T-cell (primary cell): ENCODE measurements at places on chromosomes 16 and 17.

DNA sequence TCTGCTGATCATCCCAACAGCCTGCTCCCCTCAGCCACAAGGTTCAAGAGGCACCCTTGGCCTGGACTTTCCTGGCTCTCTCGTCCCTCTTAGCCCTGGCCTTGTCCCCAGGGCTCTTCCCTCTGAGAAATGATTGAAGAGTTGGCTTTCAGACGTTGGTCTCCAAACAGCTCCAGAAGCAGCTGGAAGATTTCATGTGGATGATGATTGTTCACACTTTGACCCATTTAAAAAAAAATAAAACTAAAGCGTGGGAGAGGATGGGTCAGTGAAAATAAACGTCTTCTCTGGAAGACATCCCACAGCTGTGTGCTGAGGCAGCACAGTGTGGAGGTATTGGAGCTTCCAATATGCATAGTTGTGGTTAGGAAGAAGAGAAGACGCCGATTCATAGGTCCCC, 54.7 kb upstream of the CDH11 start:
- no peak for DNase-seq

- DNase-seq, result no peak
These were observed 184.5 kb downstream of the CCT6B start for GRCh38 chr17:34776456-34777443.

- no peak for DNase-seq
These were observed 10.9 kb downstream of the MAF start for GRCh38 chr16:79589601-79590102.

DNA sequence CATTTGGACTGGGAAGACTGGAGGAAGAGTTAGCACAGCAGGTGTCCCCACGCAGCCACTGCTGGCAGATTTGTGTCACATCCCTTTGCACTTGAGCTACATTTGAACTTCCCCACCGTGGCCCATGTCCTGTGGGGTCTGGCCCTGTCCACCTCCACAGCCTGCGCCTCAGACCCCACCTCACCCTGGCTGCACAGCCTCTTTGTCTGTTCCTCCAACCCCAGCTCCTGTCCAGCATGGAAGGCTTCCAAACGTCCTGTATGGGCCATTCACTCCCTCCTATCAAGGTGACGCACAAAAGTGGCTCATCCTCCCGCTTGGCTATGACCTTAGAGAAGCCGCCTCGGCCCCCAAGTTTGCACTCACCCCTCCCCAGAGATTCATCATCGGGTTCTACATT, 200.6 kb downstream of the FOXL1 start:
- DNase-seq, result no peak

DNA sequence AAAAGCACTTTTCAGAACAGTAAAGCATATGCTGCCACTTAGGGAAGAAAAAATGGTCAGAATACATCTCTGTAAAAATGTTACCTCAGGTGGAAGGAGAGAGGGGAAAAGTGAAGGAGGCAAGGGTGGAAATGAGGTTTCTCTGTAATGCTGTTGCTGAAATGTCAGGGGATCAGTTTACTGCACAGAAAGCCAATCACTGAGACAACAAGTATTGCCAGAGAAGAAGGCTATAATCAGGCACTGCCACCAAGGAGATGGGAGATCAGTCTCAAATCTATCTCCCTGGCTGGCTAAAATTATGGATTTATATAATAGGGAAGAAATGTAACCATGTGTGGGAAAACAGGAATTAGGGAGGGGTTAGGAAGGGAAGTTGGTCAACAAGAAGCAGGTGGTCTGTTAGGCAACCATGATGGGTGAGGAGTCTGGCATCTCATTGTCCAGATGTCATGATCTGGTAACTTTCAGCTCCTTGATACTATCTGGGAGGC, 27.7 kb upstream of the GUCY2D start:
- DNase-seq, result no peak

DNA sequence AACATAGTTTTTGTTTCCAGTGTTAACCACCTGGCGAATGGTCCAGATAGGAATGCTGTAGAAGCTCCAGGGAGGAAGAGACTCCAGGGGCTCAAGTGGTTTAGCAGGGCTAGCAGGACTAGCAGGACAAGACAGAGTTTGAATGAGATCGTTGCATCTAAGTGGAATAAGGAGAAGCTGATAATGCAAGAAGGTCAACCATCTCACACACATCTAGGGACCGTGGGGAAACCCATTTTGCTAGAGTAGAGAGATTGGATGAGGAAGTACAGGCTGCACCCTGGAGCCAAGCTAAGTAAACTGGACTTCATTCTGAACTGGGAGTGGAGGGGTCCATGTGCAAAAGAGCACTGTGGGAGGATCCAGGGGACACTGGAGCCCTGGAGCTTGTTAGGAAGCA, 86.1 kb upstream of the HSBP1 start:
- DNase-seq, result no peak

DNA sequence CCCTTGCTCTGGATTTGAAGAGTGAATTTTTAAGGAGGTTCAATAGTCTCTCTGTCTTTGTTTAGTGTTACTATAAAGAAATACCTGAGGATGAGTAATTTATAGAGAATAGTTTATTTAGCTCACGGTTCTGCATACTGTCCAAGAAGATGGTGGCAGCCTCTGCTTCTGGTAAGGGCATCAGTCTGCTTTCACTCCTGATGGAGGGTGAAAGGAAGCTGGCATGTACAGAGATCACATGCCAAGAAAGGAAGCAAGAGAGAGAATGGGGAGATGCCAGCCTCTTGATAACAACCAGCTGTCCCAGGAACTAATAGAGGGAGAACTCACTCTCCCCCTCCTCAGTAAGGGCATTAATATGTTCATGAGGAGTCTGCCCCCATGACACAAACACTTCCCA, 917.5 kb upstream of the GOT2 start:
- DNase-seq, result no peak

GRCh38 chr17:78939615-78940014, 14.4 kb upstream of the TIMP2 start:
- DNase-seq, result no peak

- no peak for DNase-seq
These were observed 1.4 kb upstream of the PRDM7 start for GRCh38 chr16:90078579-90078895.

DNA sequence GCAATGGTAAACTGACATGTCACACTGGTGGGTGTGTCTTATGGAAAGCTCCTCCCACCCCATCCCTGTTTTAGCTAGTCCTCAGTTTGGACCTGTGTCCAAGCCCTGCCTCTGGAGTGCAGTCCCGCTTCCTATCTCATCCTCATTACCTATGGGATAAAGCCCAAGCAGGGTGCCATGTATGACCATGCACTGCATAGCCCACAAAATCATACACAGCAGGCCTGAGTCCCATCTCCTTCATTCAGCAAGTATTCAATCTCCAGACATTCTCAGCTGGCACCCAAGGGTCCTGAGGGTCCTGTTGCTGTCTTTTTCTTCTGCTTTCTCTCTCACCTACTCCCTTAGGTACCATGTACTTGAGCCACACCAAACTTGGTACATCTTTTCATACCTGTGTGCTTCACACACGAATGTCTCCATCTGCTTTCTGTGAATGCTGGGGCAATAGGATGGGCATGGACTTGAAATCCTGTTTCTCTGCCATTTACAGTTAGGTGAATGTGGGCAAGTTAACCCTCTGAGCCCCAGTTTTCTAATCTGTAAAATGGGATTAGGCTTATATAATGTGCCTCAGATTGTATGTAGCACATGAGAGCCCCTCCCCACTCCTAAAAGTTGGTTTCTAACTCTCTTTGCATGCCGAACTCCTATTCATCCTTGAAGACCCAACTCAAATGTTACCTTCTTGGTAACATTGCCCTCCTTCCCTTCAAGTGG, 28.5 kb downstream of the TNS4 start:
- DNase-seq, result no peak

GRCh38 chr16:14449790-14450480, 180.1 kb downstream of the PARN start:
- no peak for DNase-seq

GRCh38 chr17:2004435-2004952, 20.6 kb downstream of the RTN4RL1 start:
- DNase-seq, result no peak

DNA sequence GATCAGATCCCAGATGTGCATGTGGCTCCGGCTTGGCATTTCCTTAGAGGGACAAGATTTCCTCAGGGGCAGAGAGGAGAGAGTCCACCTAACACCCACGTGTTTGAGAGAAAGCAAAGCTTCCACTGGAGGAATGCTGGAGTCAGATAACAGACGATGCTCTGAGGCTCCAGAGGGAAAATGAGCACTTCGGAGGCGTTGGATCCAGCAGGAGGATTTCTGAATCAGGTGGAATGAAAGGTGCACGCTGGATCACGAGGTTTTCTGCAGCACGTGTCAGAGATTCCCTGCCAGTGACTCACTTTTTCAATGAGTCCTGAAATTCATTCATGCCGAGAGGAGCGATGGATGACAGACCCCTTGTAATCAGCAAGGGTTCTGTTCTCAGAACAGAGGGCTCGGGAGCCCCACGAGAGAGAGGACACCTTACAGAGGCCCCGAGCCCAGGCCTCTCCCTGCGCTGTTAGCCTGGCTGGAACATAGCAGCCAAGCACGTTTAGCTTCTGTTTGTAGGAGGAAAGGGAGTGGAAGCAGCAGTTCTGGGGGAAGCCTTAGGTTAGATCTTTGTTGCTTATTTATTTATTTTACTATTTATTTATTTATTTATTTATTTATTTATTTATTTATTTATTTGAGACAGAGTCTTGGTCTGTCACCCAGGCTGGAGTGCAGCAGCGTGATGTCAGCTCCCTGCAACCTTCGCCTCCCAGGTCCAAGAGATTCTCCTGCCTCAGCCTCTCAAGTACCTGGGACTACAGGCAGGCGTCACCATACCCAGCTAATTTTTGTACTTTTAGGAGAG, 49.3 kb upstream of the JPH3 start:
- no peak for DNase-seq

GRCh38 chr17:75301502-75302206, 12.4 kb upstream of the SLC25A19 start:
- no peak for DNase-seq

DNA sequence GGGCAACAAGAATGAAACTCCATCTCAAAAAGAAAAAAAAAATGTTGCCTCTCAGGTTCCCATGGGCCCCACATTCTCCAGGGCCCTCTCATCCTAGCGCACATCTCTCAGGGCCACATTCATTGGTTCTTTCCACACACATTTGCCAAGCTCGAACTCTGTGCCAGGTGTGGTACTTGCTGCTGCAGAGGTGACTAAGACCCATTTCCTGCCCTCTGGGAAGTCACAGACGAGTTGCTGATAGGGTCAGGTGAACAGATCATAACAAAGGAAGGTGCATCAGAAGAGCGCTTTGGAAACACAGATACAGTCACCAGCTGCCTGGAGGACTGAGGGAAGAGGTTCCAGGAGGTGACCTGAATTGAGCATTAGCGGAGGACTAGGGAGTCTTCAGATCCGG, 1.0 kb downstream of the GSDMA start:
- no peak for DNase-seq

DNA sequence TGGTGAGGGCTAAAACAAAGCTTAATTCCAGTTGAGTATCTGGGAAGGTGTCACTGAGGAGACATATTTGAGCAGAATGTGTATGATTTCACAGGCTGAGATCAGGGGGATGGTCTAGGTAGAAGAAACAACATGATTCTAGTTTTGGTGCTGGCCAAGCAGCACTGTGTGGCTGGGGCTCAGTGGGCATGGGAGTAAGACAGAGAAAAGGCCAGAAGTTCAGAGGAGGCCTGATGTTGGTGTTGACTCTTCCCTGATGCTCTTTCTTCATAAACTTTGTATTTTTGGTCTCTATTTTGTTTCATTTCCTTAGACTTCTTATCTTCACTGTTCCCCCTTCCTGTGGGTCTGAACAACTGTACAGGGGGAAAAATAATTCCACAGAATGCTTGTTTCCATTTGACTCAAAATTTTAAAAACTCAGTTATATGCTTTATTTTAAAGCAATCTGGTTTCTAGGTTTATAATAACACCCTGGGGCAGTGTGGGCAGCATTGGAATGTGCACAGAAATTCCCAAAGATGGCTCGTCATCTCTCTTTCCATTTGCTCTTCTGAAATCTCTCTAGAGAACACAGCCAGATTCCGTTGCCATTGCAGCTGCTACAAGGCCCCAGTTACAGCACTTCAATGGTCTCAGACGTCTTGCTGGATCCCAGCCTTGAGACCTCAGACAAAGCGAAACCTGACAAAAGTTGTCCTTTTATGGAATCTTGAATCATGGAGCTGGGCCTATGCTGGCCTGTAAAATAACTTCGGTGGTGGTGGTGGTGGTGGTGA, 68.3 kb downstream of the SNX11 start:
- no peak for DNase-seq

GRCh38 chr16:80114699-80115098, 426.1 kb upstream of the DYNLRB2 start:
- DNase-seq, result no peak

- DNase-seq, result no peak
These were observed 98.3 kb upstream of the GOT2 start for GRCh38 chr16:58832386-58832895.

DNA sequence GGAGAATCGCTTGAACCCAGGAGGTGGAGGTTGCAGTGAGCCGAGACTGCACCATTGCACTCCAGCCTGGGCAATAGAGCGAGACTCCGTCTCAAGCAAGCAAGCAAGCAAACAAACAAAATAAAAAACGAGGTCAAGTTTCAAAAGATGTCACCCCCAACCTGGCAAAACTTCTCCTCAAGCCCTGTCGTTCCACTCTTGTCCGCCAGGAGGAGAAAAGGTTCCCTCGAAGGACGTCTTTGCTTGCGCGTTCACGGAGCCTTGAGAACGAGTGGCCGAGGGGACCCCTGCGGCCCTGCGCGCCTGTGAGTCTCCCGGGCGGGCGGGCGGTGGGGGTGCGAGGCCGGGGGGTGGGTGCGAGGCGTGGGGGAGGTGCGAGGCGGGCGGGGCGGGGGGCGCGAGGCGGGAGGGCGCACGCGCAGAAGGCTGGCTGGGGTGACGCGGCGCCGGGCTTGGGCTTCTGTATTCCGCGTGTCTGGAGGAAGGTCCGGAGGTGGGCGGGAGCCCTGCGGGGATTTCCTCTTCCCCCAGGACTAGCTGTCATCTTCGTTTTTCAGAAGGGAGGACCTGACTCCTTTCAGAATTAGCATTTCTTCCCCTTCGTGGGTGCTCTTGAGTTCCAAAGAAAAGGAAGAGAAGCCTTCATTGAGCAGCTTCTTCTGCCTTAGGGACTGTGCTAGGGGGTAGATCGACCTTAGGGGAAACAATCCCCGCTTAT, 3.7 kb downstream of the SLC52A1 start:
- DNase-seq, result peak; percentile 84

DNA sequence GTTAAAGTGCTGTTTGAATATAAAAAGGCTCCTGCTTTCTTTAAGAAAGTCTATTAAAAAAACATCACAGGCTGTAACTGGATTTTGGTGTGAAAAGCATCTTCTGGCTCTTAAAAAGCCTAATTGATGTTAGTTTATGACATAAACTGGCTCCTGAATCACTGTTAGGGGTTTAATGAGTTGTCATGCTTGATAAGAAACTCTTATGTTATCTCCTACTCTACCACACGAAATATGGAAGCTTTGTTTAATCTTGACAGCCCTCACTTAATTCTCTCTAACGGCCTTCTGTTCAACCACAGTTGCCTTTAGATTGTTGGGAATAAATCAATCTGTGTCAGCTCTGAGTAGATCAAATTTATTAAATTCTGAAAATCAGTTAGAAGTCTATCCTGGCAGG, 51.5 kb downstream of the CPPED1 start:
- no peak for DNase-seq

GRCh38 chr16:49652456-49653172, 203.3 kb downstream of the ZNF423 start:
- no peak for DNase-seq
